ENCODE measurements at places on chromosomes 6 and 20. TPM values are rescaled to one million over a fixed set of nuclear protein-coding genes. Genes with fewer than 3 reads are reported as not detected.

Gene FOXF2
- total RNA-seq: 12.6 TPM

Gene PSMB8
- 93.6 TPM for total RNA-seq

Gene VSX1
- total RNA-seq: not detected

Gene KHDC1
- total RNA-seq: 1.9 TPM

Gene RIN2
- total RNA-seq: 69.0 TPM

Gene TXLNB
- total RNA-seq: 0.55 TPM

Gene SIRPB1
- 8.0 TPM for total RNA-seq

Gene COL9A3
- 2.3 TPM for total RNA-seq

Gene HTR1E
- total RNA-seq: not detected

Gene COL19A1
- total RNA-seq: 0.17 TPM

Gene GSTA2
- total RNA-seq: not detected

Gene SIRPB2
- total RNA-seq: 29.9 TPM

Gene TMEM170B
- total RNA-seq: 5.4 TPM

Gene PLAGL2
- total RNA-seq: 14.5 TPM

Gene BAG2
- 9.2 TPM for total RNA-seq

Gene OGFRL1
- 28.9 TPM for total RNA-seq

Gene PM20D2
- total RNA-seq: 8.6 TPM

Gene NEURL2
- total RNA-seq: 4.0 TPM

Gene GCNT2
- 25.1 TPM for total RNA-seq

Gene SRC
- 53.5 TPM for total RNA-seq

Gene FOXS1
- total RNA-seq: 2.5 TPM

Gene PPIL6
- total RNA-seq: 8.4 TPM

Gene ARMH2
- total RNA-seq: 0.50 TPM

Gene CCDC170
- 4.6 TPM for total RNA-seq

Gene ZFP57
- not detected for total RNA-seq

Gene DEF6
- total RNA-seq: 9.9 TPM

Gene COX7A2
- total RNA-seq: 316 TPM
